Choroid plexus epithelial cell (primary cell): ENCODE measurements at places on chromosomes 3 and 15.

GRCh38 chr3:141434255-141434654 is 52.6 kb upstream of the RASA2 start:
- DNase-seq: no peak

DNA sequence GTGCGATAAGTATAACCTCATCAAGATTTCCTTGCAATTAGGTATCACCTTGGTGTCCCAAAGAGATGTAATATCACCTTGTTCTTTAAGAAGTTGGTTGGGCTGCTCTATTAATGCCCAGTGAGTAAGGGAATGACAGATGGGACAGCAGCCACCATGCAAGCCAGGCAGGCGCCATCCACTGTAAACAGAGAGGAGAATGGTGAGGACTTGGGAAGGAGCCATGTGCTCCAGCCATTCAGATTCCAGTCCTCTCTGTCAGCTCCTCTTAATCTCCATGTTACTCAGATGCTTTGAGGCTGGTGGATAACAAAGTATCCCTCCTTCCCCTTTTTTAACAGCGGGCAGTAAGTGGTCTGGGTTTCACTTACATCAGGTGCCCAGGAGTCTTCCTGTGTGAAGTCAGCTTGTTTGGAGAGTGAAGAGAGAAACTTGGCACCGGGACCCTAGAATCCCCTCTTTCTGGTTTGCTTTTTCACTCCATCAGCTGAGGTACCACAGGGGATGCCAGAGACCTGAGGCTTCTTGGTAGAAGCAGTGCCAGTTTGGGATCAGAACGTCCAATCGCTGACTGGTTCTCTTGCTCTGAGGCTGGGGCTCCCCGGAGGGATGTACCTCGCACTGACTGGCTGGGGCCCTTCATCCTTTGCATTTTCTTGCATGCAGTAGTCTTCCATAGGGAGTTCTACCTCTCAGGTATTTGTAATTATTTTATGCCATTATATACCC is 29.5 kb downstream of the SLCO3A1 start:
- DNase-seq: no peak

DNA sequence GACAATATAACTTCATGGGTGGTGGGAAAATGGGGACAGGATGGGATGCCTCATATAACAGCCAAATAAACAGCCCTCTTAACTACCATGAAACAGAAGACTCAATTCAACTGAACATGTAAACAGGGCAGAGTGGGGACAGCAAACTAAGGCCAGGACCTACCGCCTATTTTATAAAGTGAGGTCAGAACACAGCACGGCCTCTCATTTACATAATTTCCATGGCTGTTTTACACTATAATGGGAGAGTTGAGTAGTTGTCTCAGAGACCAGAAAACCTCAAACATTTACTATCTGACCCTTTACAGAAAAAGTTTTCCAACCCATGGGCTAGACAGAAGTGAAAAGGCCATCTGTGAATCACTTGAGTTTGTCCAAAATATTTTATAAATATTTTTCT is 56.7 kb upstream of the SNRPA1 start:
- no peak for DNase-seq

DNA sequence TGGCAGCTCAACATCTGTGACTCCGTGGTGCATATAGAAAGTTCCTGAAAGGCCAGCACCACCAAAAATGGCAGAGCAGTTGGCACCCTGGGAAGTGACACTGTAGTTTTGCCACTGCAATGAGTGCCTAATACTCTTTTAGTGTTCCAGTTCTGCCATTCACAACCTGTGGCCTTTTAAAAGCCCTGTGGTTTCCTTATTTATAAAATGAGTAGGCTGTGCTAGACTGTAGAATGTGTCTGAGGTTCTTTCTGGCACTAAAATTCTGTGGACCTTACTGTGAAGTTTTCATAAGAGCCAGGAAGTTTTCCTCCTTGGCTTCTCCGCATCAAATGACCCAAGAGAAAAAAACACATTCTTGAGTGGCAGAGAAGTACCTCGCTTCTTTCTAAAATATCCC is 74.1 kb downstream of the MME start:
- peak; percentile 18 for DNase-seq

DNA sequence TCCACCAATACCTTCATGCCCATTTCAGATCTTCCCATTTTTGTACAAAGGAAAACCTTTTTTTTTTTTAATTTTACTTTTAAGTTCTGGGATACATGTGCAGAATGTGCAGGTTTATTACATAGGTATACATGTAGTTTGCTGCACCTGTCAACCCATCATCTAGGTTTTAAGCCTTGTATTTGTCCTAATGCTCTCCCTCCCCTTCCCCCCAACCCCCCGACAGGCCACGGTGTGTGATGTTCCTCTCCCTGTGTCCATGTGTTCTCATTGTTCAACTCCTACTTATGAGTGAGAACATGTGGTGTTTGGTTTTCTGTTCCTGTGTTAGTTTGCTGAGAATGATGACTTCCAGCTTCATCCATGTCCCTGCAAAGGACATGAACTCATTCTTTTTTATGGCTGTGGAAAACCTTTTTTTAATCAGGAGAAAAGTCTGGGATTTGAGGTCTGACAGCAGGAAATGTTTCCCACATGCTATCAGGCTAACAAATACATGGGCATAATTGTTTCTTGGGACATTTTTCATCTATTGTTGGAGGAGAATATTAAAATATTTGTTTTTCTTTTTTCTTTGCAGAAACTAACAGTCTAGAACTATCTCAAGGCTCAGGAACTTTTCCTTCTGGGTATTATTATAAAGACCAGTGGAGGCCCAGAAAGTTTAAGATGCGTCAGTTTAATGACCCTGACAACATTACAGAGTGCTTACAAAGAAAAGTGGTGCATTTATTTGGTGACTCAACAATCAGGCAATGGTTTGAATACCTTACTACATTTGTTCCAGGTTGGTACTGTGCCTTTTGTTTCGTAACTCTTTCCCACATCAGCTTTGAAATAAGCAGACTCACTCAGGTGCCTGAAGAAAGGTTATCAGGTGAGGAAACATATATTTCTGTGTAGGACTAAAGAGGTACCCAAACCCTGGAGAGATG is 32.8 kb upstream of the NFKBIZ start:
- no peak for DNase-seq

DNA sequence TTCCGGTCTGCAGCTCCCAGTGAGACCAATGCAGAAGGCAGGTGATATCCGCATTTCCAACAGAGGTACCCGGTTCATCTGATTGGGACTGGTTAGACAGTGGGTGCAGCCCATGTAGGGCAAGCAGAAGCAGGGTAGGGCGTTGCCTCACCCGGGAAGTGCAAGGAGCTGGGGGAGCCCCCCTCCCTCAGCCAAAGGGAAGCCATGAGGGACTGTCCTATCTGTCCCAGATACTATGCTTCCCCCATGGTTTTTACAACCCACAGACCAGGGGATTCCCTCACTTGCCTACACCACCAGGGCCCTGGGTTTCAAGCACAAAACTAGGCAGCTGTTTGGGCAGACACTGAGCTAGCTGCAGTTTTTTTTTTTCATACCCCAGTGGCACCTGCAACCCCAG is 71.8 kb downstream of the CPNE4 start:
- no peak for DNase-seq

DNA sequence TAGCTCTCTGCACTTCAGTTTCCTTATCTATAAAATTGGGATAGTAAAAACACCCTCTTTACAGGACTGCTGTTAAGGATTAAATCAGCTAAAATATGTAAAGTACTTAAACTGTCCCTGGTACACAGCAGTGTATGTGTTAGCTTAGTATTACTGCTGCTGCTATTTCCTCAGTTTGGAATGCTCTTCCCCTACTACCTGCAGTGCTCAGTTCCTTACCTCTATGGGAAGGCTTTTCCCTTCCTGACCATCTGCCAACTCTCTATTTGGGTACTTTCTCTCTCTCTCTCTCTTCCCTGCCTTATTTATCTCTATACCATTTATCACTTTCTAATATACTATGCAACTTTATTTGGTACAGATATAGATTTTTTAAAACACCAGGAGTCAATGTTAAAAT is 26.5 kb downstream of the KPNA4 start:
- DNase-seq: no peak
